ENCODE measurements at places on chromosomes 6 and 20. TPM values are rescaled to one million over a fixed set of nuclear protein-coding genes. Genes with fewer than 3 reads are reported as not detected.
A peak's percentile ranks its signal among the peaks of the same experiment; 100 is the strongest.

The BEND6 gene
- total RNA-seq: not detected

The ALDH5A1 gene
- 18.2 TPM for total RNA-seq

The LAMA2 gene
- total RNA-seq: 3.0 TPM

The GRM1 gene
- not detected for total RNA-seq

The TRIM40 gene
- total RNA-seq: not detected

The WFDC2 gene
- total RNA-seq: 0.98 TPM

DNA sequence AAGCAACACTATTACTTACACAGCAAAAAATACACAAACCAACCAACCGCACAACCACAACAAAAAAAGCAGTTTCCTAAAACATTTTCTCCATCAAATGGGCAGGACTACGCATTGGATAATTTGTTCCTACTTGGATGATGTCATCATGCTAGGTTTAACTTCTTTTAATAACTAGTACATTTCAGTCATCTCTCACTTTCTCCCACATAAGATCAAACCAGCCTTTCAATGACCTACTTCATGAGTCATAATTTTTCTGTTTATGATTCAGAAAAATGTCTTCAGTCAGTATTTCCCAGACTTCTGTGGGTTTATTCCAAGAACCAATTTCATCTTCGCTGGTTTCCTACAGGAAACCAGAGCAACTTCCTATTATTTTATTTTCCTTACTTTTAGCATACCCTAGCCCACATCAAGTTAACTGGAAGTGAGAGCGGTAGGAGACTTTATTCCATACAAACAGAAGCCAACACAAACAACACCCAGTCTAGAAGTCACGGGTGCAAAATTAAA lies 134.2 kb downstream of the GMDS start:
- peak; percentile 18 for DNase-seq
- H3K4me3 ChIP-seq: peak overlapping the region; percentile 66
- peaks cover 43% of the 10 kb centered on the region for H3K36me3 ChIP-seq
- peak overlapping the region; percentile 92 for H3K27ac ChIP-seq
- H3K27me3 ChIP-seq: no peaks in the 10 kb centered on the region
- H3K4me1 ChIP-seq: peaks cover 39% of the 10 kb centered on the region

DNA sequence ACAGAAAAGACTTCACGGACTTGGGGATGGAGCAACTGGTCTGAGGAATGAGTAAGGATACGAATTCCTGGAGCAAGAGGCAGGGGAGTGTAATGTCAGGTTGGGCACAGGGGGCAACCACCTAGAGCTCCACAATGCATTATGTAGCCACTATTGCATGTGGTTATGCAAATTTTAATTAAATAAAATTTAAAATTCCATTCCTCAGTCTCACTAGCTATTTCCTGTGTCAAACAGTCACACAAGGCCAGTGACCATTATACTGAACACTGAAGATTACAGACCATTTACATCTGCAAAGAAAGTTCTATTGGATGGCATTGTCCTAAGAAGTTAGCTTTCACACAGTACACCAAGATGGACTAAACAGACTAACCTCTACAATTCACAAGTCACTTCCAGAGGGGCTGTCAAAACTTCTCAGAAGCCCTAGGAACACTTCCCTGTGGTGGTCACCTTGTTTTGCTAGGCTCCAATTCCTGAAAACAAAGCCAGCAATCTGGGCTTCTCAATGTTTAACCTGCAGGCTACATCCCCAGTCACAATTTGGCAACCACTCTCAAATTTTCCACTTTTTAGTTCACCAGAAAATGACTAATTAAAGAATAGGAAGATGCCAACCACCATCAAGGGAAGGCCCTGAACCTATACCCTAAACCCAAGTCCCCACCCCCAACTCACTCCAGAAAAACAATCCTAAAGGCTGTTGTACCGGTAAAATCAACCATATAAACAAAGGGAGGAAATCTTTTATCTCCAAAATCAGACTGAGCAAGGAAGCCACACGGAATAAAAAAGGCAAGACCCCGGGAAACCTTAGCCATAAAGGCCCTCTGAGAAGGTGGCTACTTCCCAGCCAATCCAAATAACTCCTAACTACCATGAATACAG lies 34.2 kb upstream of the C20orf203 start:
- H3K4me1 ChIP-seq: peaks cover 9% of the 10 kb centered on the region
- peaks cover 8% of the 10 kb centered on the region for H3K36me3 ChIP-seq
- DNase-seq: no peak
- peak overlapping the region; percentile 21 for H3K27ac ChIP-seq
- no peak overlapping the region for H3K4me3 ChIP-seq

DNA sequence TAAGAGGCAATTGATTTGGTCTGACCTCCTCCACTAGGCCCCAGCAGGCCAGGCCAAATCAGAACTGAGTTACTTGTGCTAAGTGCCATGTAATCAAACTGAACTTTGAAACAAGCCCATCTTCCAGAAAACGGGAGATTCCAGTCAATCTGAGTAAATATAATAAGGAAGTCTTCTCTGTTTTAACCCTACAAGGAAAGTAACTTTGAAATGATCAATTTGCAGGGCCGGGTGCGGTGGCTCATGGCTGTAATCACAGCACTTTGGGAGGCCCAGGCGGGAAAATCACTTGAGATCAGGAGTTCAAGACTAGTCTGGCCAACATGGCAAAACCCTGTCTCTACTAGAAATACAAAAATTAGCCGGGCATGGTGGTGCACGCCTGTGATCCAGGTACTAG lies 2.0 kb upstream of the SHLD1 start:
- no peak overlapping the region for H3K27ac ChIP-seq
- DNase-seq: no peak
- H3K36me3 ChIP-seq: peaks cover 8% of the 10 kb centered on the region
- H3K27me3 ChIP-seq: no peaks in the 10 kb centered on the region

DNA sequence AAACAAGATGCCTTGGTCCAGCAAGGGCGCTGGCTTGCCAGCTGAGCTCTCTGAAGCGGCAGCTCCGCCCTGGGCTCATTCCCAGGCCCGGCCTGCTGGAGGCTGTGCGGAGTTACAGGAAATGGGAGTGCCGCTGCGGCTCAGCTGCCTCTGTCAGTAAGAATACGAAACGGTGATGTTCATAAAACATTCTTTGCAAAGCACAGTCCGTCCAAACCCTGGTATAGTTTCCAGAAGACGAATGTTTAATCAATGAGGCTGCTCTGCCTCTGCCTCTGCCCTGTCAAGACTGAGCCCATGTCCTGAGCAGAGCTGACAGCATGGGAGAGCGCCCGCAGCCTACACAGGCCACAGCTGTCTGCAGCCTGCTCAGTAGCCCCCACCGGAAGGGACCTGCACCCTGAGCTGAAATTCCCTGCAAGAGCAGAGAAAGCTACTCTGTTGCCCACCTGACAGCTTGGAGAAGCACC lies 153.3 kb upstream of the SNX9 start:
- DNase-seq: peak; percentile 19
- H3K4me3 ChIP-seq: no peak overlapping the region
- H3K27ac ChIP-seq: no peak overlapping the region
- peaks cover 22% of the 10 kb centered on the region for H3K4me1 ChIP-seq
- H3K27me3 ChIP-seq: peaks cover 8% of the 10 kb centered on the region
- no peaks in the 10 kb centered on the region for H3K36me3 ChIP-seq

- peaks cover 11% of the 10 kb centered on the region for H3K4me1 ChIP-seq
- peak overlapping the region; percentile 97 for H3K27ac ChIP-seq
- DNase-seq: peak; percentile 18
- H3K36me3 ChIP-seq: peaks cover 26% of the 10 kb centered on the region
- H3K4me3 ChIP-seq: peak overlapping the region; percentile 87
These were observed 1.1 kb downstream of the ZNF165 start for GRCh38 chr6:28081486-28081751.

DNA sequence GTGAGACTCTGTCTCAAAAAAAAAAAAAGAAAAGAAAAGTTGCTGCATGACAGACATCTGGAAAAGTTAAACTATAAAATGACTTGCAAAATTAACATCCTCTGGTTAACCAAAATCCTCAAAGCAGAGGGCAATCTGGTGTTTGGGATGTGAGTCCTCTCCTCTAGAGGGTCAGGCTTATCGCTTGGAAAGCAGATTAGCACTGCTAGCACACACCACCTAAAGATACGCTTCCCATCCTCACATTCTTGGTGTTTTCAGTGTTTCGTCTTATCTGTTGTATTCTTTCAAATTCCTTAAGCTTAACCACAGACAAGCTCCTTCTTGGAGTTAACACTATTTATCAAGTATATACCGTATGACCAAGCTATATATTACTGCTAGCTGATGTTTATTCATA lies 198.0 kb downstream of the SOX4 start:
- no peak overlapping the region for H3K4me3 ChIP-seq
- no peaks in the 10 kb centered on the region for H3K36me3 ChIP-seq
- no peaks in the 10 kb centered on the region for H3K27me3 ChIP-seq
- no peaks in the 10 kb centered on the region for H3K4me1 ChIP-seq
- H3K27ac ChIP-seq: no peak overlapping the region
- no peak for DNase-seq

DNA sequence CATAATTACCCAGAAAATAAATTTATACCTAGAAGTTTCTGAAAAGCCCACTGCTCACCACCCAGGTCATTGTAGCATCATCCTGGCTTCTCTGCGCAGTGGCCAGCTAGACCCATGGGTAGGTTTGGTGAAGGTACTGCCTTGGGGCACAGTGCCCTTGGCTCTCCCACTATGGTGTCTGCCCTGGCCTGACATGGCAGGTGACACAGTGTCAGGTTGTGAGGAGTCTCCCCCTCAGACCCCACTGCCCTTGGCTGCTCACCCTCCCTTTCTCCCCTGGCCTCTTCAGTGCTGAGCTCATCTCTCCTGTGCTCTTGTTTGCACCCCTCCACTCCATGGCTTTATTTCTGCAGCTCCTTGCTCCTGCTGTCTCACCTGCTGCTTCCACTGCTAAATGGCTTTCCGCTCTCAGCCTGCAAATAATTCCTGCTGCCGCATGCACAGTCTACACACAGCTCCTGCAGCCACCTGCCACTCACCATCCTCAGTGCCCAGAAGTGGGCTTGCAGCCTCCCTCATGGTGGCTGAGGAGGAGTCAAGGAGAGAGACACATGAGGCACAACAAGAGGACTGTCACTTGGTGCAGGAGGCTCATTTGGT lies 313.4 kb upstream of the MOCS1 start:
- no peaks in the 10 kb centered on the region for H3K36me3 ChIP-seq
- H3K4me1 ChIP-seq: no peaks in the 10 kb centered on the region
- H3K27me3 ChIP-seq: peaks cover 9% of the 10 kb centered on the region
- no peak overlapping the region for H3K27ac ChIP-seq
- no peak for DNase-seq

- no peaks in the 10 kb centered on the region for H3K4me1 ChIP-seq
- H3K27me3 ChIP-seq: no peaks in the 10 kb centered on the region
- peaks cover 2% of the 10 kb centered on the region for H3K36me3 ChIP-seq
- no peak overlapping the region for H3K27ac ChIP-seq
- no peak overlapping the region for H3K4me3 ChIP-seq
These were observed 70.2 kb downstream of the LYRM4 start for GRCh38 chr6:5190507-5190906.

DNA sequence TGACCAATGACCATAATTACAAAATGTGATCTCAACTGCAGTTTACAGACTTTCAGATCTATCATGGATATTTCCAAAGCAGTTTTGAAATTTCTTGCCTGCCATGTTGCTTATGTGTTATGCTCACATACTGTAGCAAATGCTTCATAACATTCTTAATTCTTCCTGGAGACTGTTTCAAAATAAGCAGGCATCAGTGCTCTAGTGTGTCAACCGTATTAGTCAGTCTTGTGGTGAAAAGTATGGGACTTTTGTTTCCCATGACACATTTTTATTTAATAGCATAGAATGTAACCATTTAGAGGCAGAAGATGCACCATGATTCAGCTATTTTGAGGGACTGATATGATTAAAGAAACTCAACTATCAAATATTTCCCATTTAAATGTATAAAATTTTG lies 1.7 kb downstream of the POPDC3 start:
- DNase-seq: no peak
- peaks cover 7% of the 10 kb centered on the region for H3K4me1 ChIP-seq
- no peaks in the 10 kb centered on the region for H3K36me3 ChIP-seq
- no peak overlapping the region for H3K27ac ChIP-seq
- peaks cover 76% of the 10 kb centered on the region for H3K27me3 ChIP-seq
- no peak overlapping the region for H3K4me3 ChIP-seq

GRCh38 chr6:77825204-77825603 lies 172.4 kb downstream of the MEI4 start:
- no peak for DNase-seq
- H3K36me3 ChIP-seq: no peaks in the 10 kb centered on the region
- H3K4me3 ChIP-seq: no peak overlapping the region
- H3K4me1 ChIP-seq: no peaks in the 10 kb centered on the region
- no peaks in the 10 kb centered on the region for H3K27me3 ChIP-seq
- H3K27ac ChIP-seq: no peak overlapping the region

DNA sequence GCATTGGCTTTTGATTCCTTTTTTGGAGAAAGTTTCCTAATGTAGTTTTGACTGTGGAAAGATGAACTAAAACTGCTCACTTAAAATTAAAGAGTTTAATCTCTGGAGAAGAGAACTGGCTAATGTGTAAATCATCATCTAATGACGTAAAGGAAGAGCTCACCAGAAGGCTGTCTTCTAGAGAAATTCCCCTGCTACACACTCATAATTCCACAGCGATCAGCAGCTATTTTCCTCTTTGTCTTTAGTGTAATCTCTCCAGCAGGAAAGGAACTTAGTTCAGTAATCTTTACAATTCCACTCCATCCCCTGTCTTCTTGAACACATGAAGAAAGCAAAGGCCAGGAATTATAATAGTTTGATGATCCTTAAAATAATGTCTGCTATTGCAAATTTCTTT lies 15.8 kb downstream of the SPTLC3 start:
- H3K27ac ChIP-seq: no peak overlapping the region
- H3K4me3 ChIP-seq: no peak overlapping the region
- H3K4me1 ChIP-seq: no peaks in the 10 kb centered on the region

DNA sequence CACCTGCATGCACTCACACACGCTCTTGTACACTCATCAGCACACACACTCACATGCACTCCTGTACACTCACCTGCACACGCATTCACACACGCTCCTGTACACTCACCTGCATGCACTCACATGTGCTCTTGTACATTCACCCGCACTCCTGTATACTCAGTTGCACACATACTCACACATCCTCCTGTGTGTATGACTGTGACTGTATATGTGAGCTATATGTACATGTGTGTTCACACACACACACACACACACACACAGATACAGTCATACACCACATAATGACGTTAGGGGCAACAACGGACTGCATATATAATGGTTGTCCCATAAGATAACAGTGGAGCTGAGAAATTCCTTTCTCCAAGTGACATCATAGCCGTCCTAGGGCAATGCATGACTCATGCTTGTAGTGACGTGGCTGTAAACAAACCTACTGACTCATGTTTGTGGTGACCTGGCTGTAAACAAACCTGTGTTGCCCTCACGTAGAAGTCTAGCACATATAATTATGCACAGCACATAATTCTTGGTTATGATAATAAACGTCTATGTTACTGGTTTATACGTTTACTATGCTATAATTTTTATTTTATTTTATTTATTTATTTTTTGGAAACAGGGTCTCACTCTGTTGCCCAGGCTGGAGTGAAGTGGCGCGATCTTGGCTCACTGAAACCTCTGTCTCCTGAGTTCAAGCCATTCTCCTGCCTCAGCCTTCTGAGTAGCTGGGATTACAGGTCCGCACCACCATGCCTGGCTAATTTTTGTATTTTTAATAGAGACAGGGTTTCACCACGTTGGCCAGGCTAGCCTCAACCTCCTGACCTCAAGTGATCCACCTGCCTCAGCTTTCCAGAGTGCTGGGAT lies 22.8 kb upstream of the TAF4 start:
- H3K4me1 ChIP-seq: no peaks in the 10 kb centered on the region
- no peak for DNase-seq
- H3K27me3 ChIP-seq: peaks cover 12% of the 10 kb centered on the region
- peaks cover 1% of the 10 kb centered on the region for H3K36me3 ChIP-seq
- no peak overlapping the region for H3K4me3 ChIP-seq

GRCh38 chr20:64176551-64176950 lies 12.3 kb downstream of the MYT1 start:
- H3K36me3 ChIP-seq: no peaks in the 10 kb centered on the region
- no peak for DNase-seq
- H3K4me1 ChIP-seq: no peaks in the 10 kb centered on the region
- peaks cover 9% of the 10 kb centered on the region for H3K27me3 ChIP-seq
- H3K27ac ChIP-seq: no peak overlapping the region

All from activated naive CD8-positive, alpha-beta T cell treated with anti-CD3 and anti-CD28 coated beads for 36 hours (primary cell).